Mucosa of descending colon (tissue), 3 donors: ENCODE measurements at places on chromosomes 5 and 9.

DNA sequence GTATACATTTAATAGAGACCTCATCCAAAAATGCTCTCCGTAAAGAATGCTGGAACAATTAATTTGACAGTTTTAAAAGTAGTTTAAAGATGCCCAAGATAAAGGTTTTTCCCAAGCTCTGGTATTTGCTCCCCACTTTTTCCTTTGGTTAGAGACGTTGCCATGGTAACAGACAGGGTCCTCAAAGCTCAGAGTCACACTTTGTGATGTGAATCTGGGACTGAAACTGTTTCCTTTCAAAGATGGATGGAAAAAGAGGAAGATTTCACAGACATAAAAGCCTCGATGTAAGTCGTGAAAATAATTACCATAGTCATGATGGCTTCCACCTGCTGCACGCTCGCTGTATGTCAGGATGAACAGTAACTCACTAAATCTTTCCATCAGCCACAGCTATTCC is 229.5 kb downstream of the MSX2 start:
- DNase-seq, result no peak

- no peak for DNase-seq
Observed at GRCh38 chr5:169668732-169669131, 31.7 kb downstream of the DOCK2 start.

GRCh38 chr9:86079865-86080469 is 19.4 kb downstream of the GOLM1 start:
- DNase-seq, result no peak

- no peak for DNase-seq
Observed at GRCh38 chr9:79630521-79631403, 59.0 kb downstream of the TLE4 start.

DNA sequence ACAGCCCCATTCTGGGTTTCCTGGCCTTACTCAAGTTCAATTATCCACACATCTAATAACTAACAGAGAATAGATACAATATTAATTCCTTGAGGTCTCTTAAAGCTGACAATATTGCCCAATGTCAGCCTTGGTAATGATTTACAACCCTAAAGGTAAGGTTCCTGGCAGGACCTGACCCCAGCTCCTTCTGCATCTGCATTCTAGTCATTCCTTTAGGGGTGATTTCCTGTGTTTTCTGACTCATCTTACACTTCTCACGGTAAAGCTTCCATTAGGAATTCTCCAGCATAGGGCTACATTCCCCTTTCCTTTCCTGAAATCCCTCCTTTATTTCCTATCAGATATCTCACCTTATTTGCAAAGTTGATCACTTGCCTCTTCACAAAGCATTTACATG is 9.3 kb downstream of the HAVCR1 start:
- no peak for DNase-seq

- DNase-seq, result no peak
Observed at GRCh38 chr5:135729321-135729786, 105.1 kb upstream of the SLC25A48 start.

GRCh38 chr5:33824516-33825195 is 67.1 kb downstream of the ADAMTS12 start:
- no peak for DNase-seq

DNA sequence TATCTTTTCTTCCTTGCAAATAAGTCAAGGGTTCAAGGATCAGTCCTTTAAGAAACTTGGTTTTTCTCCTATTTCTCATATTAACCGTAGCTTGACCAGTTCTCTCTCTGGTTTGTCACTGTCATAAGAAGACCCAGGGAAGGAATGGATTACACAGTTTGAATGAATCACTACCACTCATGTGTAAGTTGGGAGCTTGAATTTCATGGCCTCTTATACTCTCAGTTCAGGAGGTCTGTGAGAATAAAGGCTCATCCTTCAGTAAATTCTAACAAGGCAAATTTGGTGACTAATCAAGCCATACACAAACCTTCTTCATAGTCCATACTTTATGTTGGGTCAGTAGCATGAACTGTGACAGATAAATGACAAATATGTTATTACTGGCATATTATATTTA is 323.1 kb upstream of the ACTBL2 start:
- DNase-seq, result no peak

GRCh38 chr5:35819668-35820067 is 37.0 kb upstream of the IL7R start:
- no peak for DNase-seq

- DNase-seq, result peak; percentile 67
Observed at GRCh38 chr5:179313849-179314521, 31.3 kb downstream of the ADAMTS2 start.

DNA sequence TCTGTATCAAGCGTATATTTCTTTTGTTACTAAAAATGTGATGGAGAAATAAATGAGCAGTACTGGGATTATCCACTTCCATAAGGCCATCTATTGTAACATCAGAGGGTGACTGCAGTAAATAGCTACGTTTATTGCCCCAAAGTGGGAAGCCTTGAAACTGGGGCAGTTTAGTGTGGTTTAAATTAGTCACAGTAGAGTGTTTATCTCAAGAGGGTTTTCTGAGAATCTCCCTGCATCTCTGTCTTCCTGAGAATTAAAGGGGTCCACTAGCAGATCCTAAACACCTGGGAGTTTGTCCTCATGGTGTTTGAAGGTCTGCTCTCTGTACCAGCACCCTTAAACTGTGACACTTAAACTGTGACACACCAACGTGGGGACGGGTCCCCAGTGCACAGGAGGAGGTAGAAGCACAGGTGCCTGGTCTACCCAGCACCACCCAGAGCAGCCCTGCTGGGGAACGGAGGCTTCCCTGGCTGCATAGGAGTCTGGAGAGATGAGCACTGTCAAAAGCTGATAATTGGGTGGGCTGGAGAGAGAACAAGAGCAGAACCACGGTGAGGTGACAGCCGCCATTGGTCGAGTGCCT is 25.2 kb downstream of the PRRC2B start:
- no peak for DNase-seq

DNA sequence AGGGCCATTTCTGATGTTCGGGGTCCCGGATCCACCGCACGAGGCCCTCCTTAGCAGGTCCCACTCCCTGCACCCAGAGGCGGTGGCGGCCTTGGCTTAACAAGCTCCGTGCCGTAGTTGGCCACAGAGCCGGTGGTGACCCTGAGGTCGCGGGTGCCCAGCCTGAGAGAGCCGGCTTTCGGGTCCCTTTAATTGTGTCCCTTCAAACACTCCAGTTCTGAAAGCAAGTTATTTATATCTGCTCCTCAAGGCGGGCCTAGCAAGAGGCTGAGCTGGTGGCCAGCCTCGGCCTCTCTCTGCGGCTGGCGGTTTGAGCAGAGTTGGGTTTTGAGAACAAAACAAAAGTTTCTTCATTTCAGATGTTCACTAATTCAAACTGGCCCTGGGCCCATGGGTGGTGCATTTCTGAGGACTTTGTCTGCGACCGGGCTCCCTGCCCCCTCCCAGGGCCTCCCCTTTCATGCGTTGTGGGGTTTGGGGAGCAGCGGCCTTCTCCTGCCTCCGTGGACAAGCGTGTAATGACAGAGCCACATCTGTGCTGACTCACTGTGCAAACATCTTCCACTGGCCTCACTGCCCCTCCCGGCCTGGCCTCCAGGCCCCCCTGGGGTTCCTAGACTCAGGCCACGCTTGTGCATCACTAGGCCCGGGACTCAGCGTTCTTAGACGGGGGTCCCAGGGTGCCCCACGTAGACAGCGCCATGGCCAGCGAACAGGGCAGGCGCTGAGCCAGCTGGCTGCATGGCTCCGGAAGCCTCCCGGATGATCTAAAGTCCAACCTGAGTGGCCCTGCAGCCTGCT is 49.4 kb upstream of the COL5A1 start:
- no peak for DNase-seq

- DNase-seq, result no peak
Observed at GRCh38 chr5:118392491-118392890, 595.9 kb downstream of the DTWD2 start.

DNA sequence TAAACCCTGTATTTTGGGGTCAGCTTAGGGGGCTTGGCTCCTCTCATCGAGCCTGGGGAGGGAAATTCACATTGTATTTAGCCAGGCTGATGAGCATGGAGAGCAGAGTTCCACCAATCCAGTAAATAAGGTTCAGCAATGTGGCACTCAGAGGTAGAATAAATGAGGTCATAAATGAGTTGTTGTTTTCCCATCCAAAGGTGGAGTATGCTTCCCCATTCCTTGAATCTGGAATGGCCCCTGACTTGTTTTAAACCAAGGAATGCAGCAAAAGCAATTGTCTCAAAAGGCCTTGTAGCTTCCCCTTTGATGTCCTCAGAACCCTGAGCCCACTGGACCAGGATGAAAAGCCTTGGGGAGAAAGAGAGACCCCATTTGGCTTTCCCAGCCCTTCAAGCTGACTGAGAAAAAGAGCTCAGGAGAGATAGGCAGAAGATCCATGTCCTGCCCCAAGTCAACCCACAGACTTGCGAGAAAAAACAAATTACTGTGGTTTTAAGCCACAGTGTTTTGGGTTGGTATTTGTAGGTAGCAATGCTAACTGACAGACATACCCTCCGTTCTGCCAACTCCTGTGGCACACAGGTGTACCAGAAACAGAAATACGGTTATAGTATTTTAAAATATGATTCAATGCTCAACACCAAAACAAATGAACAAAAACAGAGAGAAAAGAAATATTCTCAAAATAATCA is 566.0 kb upstream of the DMAC1 start:
- DNase-seq, result no peak

- DNase-seq, result no peak
Observed at GRCh38 chr5:157516626-157517325, 56.8 kb downstream of the NIPAL4 start.

DNA sequence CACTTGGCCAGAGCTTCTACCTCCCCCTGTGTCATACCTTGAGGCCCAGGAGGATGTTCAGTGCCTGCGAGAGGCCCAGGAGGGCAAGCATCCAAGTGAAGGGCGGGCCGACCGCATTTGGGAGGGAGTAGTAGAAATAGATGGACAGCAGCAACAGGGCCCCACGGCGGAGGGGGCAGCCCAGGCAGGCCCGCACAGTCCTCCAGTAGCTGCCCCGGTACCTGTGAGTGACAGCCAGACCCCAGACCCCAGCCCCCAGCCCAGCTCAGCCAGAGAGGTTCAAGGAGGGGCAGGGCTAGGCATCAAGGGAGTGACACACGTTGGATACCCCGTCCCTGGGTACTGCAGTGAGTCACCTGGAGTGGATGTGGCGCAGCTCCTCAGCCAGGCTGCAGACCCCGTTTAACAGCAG is 1.4 kb downstream of the STING1 start:
- no peak for DNase-seq

GRCh38 chr5:5217371-5217770 is 77.2 kb downstream of the ADAMTS16 start:
- DNase-seq, result no peak
